ENCODE measurements at places on chromosomes 7 and 10. TPM values are rescaled to one million over a fixed set of nuclear protein-coding genes. Genes with fewer than 3 reads are reported as not detected.

HOXA3 gene
- total RNA-seq = 30.2 TPM

DNA sequence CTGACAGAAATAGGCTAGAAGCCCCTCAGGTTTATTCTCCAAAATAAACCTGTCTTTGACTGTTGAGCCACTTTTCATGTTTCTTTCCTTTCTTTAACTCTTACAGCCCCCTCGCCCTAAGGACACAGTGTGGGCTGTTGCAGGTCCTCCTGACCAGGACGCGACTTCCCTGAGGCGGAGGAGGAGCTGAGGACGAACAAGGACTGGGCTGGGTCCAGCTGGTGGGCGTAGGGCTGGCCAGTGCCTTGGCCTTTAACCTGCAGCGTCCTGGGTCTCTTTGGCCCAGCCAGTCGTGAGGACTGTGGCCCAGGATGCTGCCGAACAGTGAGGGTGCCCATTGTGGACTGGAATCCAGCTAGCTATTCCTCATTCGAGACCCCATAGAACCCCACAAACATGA, 13.4 kb upstream of the BMS1 start:
- H3K27me3 ChIP-seq = peaks cover 8% of the 10 kb centered on the region
- no peaks in the 10 kb centered on the region for H3K36me3 ChIP-seq
- H3K4me1 ChIP-seq = no peaks in the 10 kb centered on the region

CALN1 gene
- 0.05 TPM for total RNA-seq

APBB1IP gene
- 0.21 TPM for total RNA-seq

DNA sequence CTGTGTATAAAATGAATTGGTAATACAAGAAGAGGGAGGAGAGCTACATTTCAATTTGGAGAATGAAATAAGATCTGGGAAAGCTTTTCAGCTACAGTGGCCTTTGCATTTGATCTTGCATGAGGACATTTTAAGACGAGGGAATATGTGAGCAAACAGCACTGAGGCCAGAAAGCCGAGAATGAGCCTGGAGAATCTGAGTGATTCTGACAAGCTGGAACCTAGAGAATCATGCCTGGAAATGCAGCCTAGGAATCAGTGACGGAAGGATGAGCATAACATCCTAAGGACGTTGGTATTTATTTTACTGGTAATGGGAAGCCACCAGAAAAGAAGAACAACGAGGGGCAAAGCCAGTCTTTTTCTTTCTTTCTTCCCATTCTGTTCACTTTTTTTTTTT, 44.3 kb downstream of the ARL5B start:
- DNase-seq = no peak
- H3K36me3 ChIP-seq = no peaks in the 10 kb centered on the region
- no peak overlapping the region for H3K27ac ChIP-seq
- H3K4me3 ChIP-seq = no peak overlapping the region

GRCh38 chr10:11629731-11630130, 18.3 kb upstream of the USP6NL start:
- H3K4me3 ChIP-seq = no peak overlapping the region
- DNase-seq = no peak
- H3K27ac ChIP-seq = no peak overlapping the region
- no peaks in the 10 kb centered on the region for H3K36me3 ChIP-seq
- no peaks in the 10 kb centered on the region for H3K4me1 ChIP-seq
- no peaks in the 10 kb centered on the region for H3K27me3 ChIP-seq

ABCB1 gene
- 0.67 TPM for total RNA-seq

All from Panc1 (cell line).